ENCODE measurements at places on chromosomes 13 and 19.

- no peak for DNase-seq
Observed at GRCh38 chr13:97223037-97223710, 1.0 kb downstream of the MBNL2 start.

DNA sequence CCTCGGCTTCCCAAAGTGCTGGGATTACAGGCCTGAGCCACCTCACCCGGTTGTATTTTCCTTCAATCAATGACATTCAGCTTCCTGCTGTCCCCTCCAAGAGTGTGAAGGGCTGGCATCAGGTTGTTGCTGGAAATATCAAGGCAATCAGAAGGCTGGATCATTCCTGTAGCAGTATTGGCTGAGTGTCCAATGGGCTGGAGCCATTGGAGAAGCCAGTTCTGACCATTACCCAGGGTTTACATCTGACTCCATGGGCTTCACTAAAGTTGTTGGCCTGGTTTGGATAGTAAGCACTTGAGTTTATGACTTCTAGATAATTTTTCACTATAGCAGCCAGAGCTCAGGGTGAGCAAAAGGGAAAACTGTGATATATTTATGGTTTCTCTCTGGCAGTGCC is 137.0 kb downstream of the DLEU7 start:
- no peak for DNase-seq

DNA sequence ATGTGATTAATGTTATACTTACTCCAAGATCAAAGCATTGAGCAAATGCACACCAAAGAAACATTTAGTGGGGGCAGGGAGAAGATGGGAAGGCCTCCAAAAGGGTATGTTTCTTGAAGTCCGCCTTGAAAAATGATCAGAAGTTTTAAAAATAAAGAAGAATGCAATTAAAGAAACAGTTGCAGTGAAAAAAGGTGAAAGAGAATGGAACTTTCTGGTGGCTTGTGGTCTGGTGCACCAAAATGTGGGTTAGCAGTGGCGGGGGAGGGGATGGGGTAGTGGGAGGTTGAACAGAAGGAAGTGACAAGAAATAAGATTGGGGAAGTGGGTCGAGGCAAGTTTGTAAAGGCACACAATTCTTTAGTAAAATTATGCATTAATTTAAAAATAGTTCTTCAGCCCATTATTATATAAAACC is 2.5 kb downstream of the LCP1 start:
- no peak for DNase-seq

DNA sequence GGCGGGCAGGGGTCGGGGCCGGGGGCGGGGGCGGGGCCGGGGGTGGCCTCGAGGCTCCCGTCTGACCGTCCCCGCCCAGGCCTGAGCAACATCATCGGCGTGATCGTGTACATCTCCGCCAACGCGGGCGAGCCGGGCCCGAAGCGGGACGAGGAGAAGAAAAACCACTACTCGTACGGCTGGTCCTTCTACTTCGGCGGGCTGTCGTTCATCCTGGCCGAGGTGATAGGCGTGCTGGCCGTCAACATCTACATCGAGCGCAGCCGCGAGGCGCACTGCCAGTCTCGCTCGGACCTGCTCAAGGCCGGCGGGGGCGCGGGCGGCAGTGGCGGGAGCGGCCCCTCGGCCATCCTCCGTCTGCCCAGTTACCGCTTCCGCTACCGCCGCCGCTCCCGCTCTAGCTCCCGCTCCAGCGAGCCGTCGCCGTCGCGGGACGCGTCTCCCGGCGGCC is 9.4 kb upstream of the CACNG6 start:
- no peak for DNase-seq

- no peak for DNase-seq
Observed at GRCh38 chr19:48258350-48258749, 2.6 kb upstream of the CARD8 start.

GRCh38 chr13:81738364-81738763 is 1397.4 kb upstream of the SPRY2 start:
- no peak for DNase-seq

- DNase-seq: no peak
Observed at GRCh38 chr13:21694831-21695230, 24.0 kb downstream of the FGF9 start.

DNA sequence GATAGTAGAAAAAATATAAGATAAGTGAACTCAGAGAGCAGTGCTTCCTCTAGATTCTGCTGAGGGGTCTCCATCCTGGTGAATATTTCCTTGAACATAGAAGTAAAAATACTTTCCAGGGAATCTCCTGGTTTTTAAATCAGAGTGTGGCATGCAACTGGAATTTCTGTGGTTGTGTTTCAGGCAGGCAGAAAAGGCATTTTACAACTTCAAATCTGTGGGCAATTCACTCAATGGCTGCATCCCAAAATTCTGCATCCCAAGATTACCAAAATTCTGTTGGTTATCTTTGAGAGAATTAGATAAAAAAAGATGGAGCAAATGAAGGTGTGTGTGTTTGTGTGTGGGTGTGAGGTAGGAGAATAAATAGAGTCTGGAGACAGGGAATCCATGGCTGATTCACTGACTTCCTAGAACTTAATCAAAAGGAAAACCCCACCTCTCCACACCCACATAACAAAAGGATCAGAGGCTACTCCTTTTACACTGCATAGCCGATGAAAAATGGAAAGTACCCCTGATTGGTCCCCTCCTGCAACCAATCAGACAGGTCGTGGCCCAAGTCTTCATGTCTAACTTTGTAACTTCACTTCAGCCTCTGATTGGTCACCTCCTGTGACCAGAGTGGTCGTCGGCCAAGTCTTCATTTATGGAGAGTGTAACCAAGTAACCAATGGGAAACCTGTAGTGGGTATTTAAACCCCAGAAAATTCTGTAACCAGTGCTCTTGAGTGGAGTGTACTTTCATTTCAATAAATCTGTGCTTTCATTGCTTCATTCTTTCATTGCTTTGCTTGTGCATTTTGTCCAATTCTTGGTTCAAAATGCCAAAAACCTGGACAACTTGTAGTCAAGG is 112.8 kb downstream of the DLEU7 start:
- no peak for DNase-seq

- no peak for DNase-seq
Observed at GRCh38 chr13:36261976-36262375, 35.6 kb downstream of the CCDC169 start.

DNA sequence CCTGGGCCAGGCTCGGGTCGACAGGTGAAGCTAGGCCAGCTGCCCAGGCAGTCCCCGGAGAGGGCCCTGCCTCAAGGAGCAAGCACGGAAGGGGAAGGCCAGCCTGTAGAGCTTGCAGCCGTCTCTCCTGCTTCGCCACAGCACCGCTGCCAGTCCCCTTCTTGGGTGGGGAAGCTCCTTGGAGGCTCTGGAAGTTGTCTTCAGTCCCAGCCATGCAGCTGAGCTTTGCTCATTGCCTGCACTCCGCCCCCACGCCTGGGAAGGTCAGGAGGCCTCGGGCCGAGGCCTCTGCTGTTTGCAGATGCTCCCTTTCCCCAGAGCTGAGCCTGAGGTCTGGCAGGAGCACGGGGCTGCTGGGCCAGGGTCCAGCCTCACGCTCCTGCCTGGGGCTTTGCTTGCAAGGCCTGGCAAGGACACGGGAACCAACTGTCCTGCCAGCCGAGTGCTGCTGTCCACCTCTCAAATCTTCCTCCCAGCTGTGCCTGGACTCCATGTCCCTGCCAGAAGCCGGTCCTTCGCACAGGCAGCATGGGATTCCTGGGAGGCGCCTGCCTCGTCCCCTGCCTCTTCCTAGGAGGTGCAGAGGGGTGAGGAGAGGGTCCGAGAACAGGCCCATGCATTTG is 13.3 kb downstream of the PLEKHF1 start:
- no peak for DNase-seq

- no peak for DNase-seq
Observed at GRCh38 chr13:22821589-22821988, 359.2 kb upstream of the SGCG start.

- no peak for DNase-seq
Observed at GRCh38 chr13:62524061-62524460, 1108.4 kb upstream of the PCDH20 start.

- DNase-seq: no peak
Observed at GRCh38 chr19:47419030-47419783, at the start of gene MEIS3. Gene MEIS3 (minus strand): TSS chr19:47419527. CDS start chr19:47419081, 446 bp downstream.

DNA sequence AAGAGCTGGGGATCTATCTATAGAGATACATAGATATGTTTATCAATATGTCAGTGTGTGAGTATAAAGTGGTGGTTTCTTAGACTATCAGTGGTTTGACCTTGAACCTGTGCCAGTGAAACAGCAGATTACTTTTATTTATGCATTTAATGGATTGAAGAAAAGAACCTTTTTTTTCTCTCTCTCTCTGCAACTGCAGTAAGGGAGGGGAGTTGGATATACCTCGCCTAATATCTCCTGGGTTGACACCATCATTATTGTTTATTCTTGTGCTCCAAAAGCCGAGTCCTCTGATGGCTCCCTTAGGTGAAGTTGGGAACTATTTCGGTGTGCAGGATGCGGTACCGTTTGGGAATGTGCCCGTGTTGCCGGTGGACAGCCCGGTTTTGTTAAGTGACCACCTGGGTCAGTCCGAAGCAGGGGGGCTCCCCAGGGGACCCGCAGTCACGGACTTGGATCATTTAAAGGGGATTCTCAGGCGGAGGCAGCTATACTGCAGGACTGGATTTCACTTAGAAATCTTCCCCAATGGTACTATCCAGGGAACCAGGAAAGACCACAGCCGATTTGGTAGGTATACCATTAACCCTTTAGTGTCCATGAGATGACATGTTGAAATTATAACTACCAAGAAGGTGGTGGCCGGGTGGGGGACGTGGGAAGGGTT is 880 bp downstream of the FGF9 start:
- DNase-seq: peak; percentile 9

GRCh38 chr13:100297413-100297812 is 208.5 kb downstream of the PCCA start:
- no peak for DNase-seq

DNA sequence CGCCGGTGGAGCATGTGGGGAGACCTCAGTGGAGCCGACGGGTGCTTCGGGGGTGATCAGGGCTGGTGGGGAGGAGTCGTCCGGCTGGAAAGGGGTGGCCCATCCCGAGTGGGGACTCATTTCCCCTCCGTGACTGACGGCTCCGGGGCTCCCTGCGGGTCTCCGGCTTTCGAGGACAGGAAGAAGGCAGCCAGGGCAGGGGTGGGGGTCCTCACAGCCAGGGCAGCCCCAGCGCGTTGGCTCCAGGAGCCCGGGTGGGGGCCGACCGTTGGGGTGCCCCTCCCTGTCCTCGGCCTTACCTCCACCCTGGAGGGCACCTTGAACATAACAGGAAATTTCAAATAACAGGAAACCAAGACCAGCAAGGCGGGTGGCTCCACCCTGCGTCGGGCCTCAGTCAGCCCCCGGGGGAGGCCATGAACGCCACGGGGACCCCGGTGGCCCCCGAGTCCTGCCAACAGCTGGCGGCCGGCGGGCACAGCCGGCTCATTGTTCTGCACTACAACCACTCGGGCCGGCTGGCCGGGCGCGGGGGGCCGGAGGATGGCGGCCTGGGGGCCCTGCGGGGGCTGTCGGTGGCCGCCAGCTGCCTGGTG is at the start of gene S1PR4:
S1PR4 (plus strand) TSS at position 393 of the 596 bp plus-strand sequence; CDS start at position 417, 24 bp downstream.
- no peak for DNase-seq

DNA sequence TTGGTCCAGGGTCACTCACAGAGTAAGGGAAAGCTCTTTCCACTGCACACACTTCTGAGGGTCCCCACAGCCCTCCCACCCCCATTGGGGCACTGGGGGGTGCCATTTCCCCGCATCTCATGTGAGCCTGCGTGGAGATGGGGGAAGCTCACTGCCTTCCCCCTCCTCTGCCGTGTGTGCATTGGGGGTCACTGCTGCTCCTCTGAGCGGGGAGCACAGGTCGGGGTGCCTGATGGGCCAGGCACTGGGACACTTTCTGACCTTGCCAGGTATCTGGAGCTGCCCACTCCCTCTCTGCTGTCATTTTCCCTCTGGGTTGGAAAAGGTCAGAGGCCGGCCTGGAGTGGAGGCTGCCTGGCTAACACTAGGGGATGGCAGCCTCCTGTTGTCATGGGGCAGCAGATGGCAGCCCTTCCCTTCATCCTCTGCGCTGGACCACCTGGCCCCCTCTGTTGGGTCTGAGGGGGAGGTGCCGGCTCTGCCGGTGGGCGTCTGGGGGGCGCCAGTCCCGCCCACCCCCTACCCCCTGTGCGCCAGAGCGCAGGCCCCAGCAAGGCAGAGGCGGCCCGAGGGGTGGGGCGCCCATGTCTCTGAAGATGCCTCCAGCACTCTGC is 9.1 kb downstream of the SSBP4 start:
- no peak for DNase-seq

DNA sequence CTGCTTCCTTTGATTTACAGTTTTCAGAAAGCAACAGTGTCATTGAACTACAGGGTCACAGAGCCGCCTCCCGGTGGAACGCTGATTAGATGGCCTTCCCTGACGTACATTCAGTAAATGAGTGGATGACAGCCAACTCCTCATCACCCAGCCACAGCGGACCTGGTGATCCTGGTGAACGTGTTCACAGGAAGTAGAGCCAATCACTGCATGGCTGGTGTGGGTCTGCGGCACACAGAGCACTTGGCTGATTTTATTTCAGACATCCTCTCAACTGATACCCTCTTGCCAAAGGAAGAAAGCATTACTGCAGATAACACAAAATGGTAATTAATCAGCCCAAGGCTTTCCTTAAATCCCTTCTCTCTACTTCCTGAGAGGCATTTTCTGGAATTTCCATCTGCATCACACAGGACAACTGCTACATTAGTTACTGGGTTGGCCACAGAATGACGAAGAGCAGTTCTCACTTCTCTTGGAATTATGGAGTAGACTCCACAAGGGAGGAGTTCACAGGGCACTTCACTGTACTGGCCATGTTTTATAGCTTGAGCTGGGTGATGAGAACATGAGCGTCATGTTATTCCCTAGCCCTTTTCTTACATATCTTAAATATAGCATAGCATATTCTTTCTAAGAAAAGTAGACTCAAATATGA is 84.0 kb upstream of the SLC7A1 start:
- no peak for DNase-seq

GRCh38 chr13:109309625-109310363 is 476.6 kb downstream of the IRS2 start:
- DNase-seq: no peak

GRCh38 chr13:94992036-94992960 is 280.0 kb upstream of the SOX21 start:
- DNase-seq: no peak

GRCh38 chr13:42971691-42972347 is 20.2 kb downstream of the EPSTI1 start:
- DNase-seq: no peak

GRCh38 chr19:5817218-5817617 is 12.4 kb downstream of the NRTN start:
- no peak for DNase-seq

DNA sequence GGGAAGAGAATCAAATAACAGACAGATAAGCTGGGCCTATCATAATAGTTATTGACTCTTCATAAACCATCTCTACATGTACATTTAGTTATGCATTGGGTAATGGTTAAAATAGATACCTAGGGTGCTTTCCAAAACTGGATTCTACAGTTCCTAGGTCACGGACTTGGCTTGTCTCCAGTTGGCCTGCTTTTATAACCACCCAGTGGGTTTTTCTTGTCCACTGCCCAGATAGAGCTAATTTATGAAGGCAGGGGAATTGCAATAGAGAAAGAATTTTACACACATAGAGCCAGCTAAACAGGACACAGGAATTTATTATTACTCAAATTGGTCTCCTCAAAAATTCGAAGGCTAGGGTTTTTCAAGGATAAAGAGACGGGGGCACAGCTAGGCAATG is 97.3 kb downstream of the FAM216B start:
- no peak for DNase-seq
